ENCODE measurements at places on chromosomes 16 and 17.

DNA sequence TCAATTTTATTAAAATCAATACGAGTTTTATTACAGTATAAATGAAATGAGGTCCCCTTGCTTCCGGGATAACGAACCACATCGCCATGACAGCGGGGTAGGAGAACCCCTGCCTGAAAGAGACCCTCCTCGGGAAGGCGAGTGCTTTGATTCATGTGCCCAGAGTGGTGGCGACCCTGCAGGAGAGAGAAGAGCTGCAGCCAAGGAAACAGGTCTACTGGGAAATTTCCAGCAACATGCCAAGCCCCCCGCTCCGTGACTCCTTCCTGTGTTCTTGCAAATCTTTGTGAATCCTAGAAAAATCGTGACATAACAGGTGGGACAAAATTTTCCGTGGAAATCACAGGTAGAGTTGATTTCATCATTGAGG lies 162.5 kb downstream of the WSCD1 start:
- no peak for DNase-seq

DNA sequence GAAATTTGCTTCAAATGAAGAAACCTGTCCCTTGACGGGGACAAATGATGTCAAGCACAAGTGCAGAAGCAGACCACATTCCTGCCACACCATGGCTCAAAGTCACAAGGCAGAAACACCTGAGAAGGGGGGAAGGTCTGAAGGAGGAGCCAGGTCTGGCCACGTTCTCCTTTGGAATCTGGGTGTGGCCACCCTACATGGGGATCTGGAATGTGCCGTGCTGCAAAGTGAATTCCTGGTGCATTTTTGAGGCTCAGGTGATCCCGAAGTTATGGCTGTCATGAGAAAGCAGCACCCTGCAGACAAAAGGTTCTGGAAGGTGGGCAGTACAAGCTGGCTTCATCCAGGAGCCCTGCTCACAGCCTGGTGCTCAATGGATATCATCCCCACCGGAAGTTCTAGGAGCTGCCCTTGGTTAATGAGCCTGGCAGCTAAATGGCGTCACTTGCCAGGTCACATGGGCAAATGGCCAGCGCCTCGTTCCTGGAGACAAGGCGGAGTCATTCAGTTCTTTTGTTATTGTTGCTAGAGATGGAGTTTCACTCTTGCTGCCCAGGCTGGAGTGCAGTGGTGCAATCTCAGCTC lies 20.1 kb upstream of the ADCY9 start:
- no peak for DNase-seq

DNA sequence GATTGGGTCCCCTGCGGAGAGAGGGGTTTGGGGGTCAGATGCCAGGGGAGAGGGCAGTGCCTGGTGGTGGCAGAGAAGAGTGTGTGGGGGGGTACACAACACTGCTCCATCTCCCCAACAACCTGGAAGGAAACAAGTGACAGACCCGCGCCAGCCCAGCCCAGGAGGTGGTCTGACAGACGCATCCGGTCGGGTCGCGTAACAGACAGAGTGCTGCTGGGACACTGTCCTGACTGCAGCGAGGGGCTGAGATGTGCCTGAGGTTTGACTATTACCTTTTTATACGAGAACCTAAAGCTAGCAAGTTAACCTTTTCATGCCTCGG lies 16.2 kb downstream of the UNC13D start:
- no peak for DNase-seq

DNA sequence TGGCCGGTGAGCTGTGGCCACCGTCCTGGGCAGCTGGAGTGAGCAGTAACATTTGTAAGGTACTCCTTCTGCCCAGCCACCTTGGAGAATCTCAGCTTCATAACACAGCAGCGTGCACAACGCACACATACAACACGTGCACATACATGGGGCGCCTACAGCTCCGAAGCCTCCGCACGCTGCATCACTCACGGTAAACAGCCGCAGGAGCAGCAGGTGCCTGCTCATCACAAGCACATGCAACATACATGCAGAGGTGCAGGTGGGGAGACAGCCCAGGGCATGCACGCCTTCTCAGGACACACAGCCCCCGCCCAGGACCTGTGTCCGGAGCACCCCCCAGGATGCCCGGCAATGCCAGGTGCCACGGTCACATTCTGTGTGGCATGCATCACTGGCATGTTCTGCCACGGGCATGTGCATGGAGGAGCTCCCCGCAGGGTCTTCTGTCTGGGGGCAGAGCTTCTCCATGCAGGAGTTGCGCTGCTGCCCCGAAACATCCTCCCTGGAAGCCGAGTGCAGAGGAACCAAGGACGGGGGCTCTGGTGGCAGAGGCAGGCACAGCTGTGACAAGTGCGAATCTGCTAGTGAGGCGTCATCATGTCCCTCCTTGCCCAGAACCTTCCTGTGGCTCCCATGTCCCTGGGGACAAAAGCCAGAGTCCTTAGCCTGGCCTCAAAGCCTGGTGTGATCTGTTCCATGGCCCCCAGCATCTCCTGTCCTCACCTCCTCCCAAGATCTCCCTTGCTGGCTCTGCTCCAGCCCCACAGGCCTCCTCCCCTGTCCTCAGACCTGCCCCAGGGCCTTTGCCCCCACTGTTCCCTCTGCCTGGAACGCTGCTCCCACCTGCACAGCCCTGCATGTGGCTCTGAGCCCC lies 184.0 kb upstream of the GSE1 start:
- no peak for DNase-seq

- no peak for DNase-seq
These were observed 323.1 kb downstream of the FOXL1 start for GRCh38 chr16:86901483-86901882.

DNA sequence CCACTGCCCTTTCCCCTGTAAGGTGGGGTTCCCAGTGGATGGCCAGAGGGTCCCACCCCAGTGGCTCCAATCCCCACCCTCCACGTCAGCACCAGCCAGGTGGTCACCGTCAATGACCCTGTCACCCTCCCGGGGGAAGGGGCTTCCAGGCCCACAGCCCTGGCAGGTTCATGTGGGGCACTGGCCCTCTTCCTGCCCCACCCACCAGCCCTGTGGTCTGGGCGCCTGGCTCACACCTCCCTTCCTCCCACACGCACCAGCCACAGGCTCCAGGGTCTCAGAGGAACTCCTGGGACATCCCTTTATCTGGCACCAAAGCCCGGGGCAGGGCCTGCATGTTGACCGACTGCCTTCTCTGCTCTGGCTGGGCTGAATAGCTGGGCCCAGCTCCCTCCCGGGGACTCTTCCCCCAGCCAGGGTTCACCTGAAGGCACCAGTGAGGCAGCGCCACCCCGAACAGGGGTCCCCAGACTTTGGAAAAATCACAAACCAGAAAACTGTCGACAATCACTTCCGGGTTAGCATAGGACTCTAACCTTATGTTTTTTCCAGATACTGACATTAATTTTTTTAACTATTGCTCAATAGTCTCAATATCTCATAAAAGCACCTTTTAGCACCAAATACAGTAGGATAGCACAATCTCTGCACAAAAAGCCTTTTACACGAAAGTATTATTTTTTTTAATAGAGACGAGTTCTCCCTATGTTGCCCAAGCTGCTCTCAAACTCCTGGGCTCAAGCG lies 21.9 kb upstream of the ZC3H18 start:
- no peak for DNase-seq
